ENCODE measurements at places on chromosomes 6 and 20.
A peak's percentile ranks its signal among the peaks of the same experiment; 100 is the strongest.

DNA sequence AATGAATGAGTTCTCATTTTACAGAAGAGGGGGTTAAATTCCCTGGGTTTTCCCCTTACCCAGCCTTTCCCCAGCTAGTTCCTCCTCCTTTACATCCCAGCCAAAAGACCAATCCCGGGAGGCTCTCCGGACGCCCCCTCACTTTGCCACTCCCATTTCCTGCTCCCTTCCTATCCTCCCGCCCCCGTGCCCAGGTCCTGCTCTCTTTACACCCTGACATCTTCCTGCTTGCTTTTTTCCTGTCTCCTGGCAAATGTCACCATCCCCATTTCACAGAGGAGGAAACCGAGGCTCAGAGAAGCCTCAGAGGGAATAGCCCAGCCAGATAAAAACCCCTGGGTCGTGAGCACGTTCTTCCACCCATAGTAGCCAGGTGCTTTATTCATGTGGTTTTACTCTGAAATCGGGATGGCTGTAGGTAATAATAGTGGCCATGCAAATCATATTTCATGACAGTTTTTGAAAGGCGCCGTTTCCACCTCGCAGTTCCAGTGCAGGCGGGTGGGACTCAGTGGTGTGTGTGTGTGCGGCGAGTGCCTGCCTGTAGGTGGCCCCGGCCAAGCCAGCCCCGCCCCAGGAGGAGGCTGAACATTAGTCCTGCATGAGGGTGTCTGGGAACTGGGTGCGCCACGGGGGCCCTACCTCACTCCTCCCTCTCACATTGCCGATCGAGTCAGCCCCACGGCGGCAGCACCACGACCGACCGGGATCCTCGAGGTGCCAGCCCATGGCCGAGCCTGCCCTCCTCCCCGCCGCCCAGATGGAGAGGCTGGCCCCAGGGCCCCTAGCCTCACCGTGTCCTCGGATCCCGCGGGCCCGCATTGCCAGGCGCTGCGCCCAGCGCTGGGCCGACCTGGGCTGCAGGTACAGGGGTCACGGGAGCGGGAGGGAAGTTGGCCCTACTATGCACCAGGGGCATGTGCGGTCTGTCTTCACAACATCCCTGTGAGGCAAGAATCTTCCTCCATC is at the start of gene ARHGAP40:
Gene ARHGAP40 (plus strand): TSS at position 594 of the 969 bp plus-strand sequence.
- DNase-seq: no peak

DNA sequence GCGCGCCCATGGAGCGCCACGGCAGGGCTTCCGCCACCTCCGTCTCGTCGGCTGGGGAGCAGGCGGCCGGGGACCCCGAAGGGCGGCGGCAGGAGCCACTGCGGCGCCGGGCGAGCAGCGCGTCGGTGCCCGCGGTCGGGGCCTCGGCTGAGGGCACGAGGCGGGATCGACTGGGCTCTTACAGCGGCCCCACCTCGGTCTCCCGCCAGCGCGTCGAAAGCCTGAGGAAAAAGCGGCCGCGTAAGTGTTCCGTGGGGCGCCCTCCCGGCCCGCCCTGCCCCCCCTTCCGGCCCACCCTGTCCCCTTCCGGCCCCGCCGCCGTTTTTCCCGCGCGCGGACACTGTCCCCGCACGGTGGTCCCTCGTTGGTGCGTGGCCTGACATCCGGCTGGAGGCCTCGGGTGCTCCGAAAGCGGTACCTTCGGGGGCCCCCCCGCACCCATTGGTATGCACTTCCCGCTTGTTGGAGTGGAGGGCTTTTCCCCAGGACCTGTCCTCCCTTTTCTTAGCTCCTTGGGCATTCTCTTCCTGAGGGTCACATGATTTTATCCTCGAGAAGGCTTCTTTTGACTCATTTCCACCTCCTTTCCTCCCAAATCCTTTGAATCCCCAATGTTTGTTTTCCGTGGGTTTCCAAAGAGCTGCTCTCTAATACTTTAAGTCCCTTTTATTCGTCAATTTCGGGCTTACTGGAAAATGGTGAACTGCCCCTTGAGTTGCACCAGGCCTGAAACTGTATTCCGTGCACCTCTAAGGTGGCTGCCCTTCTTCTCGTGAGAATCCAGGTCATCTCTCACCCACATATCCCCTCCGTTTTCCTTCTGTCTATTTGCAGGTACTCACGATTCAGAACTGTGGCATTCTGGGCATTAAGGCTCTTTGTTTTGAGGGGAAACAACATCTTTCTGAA is 556 bp downstream of the PANK2 start:
- DNase-seq: no peak

GRCh38 chr6:5205035-5205507 is 55.7 kb downstream of the LYRM4 start:
- peak; percentile 45 for DNase-seq

DNA sequence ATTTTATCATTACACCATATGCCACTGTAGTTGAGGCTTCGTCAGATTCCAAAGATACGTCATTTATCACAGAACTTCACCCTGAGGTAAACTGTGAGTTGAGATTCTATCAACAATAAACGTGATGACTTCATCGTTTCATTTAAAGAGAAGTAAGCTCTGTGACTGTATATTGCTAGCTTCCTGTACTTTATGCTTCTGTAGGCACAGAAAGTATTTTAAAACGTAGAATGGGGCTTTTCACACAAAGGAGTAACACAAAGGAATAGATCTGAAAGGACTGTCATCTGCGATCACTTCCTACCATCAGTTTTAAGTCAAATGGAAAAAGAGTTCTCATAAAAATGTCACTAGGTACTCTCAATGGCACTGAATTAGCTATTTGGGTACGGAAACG is 234.4 kb upstream of the MCHR2 start:
- DNase-seq: no peak

- no peak for DNase-seq
Observed at GRCh38 chr6:150336299-150336698, 32.5 kb upstream of the IYD start.

DNA sequence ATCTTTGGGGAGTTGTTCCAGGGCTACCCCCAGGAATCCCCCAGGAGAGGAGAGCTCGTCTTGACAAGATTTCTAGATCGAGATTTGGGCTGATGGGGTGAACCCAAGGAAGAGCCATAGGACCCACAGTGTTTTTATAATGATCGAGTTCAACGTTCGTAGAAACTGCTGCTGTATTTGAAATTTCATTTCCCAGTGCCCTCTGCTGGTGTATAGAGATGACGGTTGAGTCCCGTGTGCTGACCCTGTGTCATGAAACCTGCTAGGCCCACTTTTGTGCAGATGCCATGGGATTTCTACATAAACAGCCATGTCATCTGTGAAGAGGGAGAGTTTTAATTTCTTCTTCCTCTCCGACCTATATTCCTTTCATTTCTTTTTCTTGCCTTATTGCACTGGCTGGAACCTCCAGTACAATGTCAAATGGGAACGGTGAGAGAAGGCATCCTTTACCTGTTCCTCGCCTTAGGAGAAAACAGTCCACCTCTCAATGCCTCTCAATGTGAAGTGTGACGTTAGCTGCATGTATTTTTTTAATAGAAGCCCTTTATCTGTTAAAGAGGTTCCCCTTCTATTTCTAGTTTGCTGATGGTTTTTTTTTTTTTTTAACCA is 28.6 kb upstream of the NTSR1 start:
- DNase-seq: no peak

- DNase-seq: no peak
Observed at GRCh38 chr20:49572857-49573256, 4.9 kb upstream of the PTGIS start.

- no peak for DNase-seq
Observed at GRCh38 chr6:70312165-70312745, 9.4 kb upstream of the COL9A1 start.

- no peak for DNase-seq
Observed at GRCh38 chr6:142429195-142429594, 127.4 kb downstream of the ADGRG6 start.

DNA sequence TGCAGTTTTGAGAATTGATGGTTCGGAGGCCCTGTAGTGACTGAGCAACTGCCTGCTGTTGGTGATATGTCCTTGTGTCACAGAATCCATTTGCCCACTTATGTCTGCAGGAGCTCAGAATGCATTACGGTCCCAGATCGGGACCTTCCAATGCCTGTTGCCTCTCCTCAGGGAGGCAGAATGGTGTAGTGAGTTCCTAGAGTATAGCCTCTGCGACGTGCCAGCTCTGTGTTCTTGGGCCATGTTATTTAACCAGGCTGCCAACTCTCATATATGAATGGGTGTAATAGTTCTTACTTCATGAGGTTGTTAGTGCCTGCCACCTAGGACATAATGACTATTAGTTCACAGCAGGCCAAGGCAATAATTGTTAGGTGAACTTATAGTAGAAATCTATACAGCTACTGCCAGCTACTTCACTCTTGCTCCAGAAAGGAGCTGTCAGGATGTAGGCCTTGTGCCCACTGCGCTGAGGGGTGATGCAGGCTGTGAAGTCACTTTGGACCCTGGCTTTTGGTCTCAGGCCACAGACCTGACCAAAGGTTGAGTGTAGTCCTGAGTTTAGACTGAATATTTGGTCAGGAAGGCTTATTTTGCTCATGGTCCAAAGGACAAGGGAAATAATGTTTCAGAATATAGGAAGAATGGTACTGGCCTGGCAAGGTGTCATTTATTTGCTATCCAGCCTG is 82.1 kb downstream of the ASXL1 start:
- DNase-seq: no peak

DNA sequence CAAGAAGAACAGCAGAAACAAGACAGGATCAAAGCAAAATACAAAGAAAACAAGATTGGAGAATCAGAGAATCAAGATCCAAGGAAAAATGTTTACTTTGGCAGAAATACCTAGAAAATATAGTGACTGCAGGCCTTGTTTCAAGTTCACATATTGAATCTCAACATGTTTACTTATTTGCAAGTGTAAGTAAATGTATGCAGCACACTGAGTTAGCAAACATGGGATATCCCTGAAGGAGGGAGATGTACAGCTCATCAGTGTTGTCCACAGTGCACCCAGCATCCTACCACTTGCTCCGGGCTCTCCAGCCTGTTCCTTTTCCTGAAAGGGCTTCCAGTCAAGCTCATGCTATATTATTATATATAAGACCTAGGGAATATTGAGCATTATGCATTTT is 319.5 kb downstream of the PRL start:
- DNase-seq: no peak

- no peak for DNase-seq
Observed at GRCh38 chr6:160070427-160070826, 51.2 kb upstream of the SLC22A1 start.

DNA sequence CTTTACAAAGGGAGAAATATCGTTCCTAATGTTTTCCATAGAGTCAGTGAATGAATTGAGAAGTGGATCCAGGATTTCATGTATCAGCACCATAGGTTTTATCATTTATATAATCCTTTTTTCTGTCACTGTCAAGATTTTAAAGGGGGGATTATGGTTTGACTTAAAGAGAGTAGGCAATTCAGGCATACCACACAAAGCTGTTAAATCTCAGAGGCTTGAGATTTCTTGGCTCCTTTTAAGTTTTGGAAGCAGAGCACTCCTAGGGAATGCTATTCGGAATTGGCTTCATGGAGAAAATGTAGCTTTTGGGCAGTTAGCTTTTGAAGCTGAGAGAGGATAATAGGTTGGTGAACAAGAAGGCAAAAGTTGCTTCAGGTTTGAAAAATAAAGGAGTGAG is 274.7 kb downstream of the SOX4 start:
- no peak for DNase-seq

DNA sequence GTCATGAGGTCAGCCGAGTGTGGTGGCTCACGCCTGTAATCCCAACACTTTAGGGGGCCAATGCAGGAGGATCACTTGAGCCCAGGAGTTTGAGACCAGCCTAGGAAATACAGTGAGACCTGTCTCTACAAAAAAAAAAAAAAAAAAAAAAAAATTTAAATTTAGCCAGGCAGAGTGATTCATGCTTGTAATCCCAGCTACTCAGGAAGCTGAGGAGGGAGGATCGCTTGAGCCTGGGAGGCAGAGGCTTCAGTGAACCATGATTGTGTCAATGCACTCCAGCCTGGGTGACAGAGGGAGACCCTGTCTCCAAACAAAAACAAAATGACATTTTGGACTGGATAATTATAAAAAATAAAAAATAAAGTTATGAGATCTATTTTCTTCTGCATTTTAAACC is 56.2 kb downstream of the ADGRF1 start:
- DNase-seq: no peak

- DNase-seq: no peak
Observed at GRCh38 chr20:1982686-1983085, 11.2 kb downstream of the PDYN start.

GRCh38 chr6:35483490-35483889 is 13.4 kb downstream of the TEAD3 start:
- no peak for DNase-seq

- no peak for DNase-seq
Observed at GRCh38 chr6:78482801-78483552, 384.4 kb upstream of the IRAK1BP1 start.

DNA sequence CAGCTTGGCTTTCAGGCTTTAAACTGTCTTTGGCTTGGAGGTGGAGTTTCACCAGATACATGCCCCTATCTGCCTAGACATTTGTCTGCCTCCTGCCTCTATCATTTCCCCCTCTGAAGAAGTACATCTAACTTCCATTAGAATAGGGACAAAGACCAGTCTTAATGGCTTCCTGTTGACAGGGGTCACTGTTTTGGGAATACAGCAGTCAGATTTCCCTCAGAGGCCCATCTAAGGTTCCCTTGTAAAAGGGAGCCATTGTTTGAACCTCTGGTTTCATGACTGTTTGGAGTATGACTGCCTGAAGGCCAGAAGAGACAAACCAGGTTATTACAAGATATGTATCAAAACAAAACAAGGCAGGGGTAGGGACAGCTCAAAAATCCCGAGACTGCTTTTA is 665.7 kb upstream of the GJE1 start:
- no peak for DNase-seq

GRCh38 chr20:1293641-1294379 is 27.7 kb downstream of the SNPH start:
- DNase-seq: no peak

Data from Right ventricle myocardium inferior (tissue), 1 donor.